ENCODE measurements at places on chromosomes 5 and 9.

- DNase-seq = no peak
Measured at GRCh38 chr5:77200663-77201062, 9.8 kb upstream of the PDE8B start.

- no peak for DNase-seq
Measured at GRCh38 chr9:120336021-120336752, 243.8 kb downstream of the CDK5RAP2 start.

- no peak for DNase-seq
Measured at GRCh38 chr9:105484226-105484625, 36.4 kb downstream of the FSD1L start.

GRCh38 chr5:52922384-52922783 is 66.8 kb upstream of the ITGA2 start:
- DNase-seq = no peak

GRCh38 chr5:33048315-33048714 is 337.2 kb downstream of the NPR3 start:
- DNase-seq = no peak

- DNase-seq = peak; percentile 67
Measured at GRCh38 chr5:65483546-65484346, 2.0 kb upstream of the ADAMTS6 start.

DNA sequence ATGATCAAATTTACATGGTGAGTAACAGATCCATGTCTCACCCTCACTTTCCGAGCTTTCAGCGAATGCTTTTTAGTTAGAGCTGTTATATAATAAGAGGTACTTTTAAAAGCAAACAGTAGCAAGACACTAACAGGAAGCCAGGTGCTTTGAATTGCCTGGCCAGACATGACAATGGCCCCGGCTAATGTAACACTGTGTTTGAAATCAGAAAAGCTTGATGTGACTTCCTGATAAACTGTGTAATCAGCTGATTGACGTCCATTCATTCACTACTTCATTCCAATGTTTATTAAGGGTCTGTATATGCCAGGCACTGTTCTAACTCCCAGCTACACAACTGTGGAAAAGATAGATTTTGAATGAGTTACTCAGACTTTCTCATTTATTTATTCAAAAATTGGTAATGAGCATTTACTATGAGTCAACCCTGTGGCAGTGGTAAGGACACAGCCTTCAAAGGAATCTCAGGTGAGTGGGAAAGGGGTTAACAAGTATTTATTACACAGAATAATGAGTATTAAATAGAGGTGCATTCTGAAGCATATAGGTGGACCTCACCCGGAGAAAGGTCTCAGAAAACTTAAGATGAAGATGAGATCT is 26.6 kb downstream of the DPYSL3 start:
- no peak for DNase-seq

GRCh38 chr5:32586276-32586599 is 881 bp downstream of the SUB1 start:
- DNase-seq = no peak

- DNase-seq = no peak
Measured at GRCh38 chr5:153402550-153402949, 87.9 kb upstream of the GRIA1 start.
